Left renal pelvis (tissue), 4 donors: ENCODE measurements at places on chromosomes 6 and 20. TPM values are rescaled to one million over a fixed set of nuclear protein-coding genes. Genes with fewer than 3 reads are reported as not detected.

- no peak for DNase-seq
Observed at GRCh38 chr6:161130967-161131766, 139.6 kb downstream of the MAP3K4 start.

GRCh38 chr20:3133155-3133554, 26.5 kb downstream of the FASTKD5 start:
- no peak for DNase-seq

The ESR1 gene
- 0.66 TPM for polyA plus RNA-seq

The MLIP gene
- polyA plus RNA-seq = 0.72 TPM

DNA sequence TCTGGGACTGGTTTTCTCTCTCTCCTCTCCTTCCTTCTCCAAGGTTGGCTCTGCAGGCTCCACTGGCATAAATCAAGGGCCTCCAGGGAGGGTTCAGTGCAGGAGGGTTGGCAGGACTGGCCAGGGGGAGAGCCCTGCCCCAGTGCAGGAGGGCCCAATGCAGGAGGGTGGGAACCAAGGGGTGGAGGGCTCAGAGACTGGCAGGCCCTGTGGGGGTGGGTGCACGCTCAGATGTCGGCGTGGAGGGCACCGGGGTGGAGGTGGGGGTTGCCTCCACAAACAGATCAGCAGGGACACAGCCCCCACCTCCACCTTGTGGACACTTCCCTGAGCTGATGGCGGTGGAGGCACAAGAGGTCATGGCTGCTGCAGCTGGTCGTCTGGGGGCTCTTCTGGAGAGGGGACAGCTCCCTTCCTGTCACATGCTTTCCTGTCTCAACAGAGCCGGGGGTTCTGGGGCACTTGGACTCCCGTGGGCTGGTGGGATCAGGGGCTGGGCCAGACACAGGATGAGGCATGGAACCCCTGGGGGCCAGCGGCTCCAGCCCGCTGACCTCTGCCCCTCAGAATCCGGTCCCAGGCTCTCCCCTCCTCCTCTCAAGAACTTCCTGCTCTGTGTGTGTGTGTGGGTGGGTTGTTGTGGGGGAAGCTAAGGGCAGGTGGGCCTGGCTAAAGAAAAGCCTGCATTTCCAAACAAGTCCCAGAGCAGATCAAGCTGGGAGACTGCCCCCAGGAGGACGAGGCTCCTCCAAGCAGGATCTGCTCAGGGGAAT, 2.7 kb upstream of the ABHD16B start:
- DNase-seq = peak; percentile 76

DNA sequence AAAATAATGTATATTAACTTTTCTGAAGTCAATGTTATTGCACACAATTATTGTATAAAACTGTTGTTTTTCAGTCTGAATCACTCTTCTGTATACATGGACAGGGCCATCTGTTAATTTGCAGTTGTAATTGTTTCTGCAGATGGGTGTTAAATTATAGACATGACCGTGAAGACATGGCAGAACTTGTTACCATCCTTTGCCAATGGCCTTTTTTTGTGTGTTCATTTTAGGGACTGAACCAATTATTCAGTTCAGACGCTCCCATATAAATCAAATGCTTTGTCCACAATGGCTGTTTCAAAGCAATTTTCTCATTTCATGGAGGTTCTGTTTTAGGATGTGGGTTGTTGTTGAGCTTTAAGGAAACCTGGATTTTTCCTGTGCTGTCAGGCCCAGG, 533.7 kb downstream of the DOK5 start:
- no peak for DNase-seq

The SRSF12 gene
- 7.7 TPM for polyA plus RNA-seq

The SMIM28 gene
- polyA plus RNA-seq = not detected

DNA sequence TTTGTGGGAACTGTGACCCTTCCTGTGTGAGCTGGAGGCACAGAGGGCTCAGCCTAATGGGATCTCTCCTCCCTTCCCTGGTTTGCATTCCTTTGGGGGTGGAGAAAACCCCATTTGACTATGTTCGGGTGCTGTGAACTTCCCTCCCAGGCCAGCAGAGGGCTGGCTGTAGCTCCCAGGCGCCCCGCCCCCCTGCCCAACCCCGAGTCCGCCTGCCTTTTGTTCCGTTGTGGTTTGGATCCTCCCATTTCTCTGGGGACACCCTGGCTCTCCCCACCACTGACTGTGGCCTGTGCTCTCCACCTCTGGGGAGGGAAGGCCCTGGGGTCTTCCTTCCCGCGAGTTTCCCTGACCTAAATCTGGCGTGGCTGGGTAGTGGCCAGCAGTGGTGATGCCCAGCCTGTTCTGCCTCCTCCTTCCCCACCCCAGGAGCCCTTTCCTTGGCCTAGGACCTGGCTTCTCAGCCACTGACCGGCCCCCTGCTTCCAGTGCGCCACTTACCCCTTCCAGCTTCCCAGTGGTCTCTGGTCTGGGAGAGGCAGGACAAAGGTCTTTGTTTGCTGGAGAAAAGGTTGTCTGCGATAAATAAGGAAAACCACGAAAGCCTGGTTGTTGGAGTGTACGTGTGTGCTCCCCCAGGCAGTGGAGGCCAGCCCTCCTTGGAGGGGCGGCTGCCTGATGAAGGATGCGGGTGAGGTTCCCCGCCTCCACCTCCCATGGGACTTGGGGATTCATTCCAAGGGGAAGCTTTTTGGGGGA, 4.9 kb downstream of the VEGFA start:
- peak; percentile 60 for DNase-seq

GRCh38 chr6:128259730-128260685, 260.4 kb downstream of the PTPRK start:
- no peak for DNase-seq

The ETV7 gene
- polyA plus RNA-seq = not detected

- DNase-seq = no peak
Observed at GRCh38 chr6:36227379-36228228, 31.1 kb downstream of the BRPF3 start.

The KCNK15 gene
- polyA plus RNA-seq = 0.64 TPM

DNA sequence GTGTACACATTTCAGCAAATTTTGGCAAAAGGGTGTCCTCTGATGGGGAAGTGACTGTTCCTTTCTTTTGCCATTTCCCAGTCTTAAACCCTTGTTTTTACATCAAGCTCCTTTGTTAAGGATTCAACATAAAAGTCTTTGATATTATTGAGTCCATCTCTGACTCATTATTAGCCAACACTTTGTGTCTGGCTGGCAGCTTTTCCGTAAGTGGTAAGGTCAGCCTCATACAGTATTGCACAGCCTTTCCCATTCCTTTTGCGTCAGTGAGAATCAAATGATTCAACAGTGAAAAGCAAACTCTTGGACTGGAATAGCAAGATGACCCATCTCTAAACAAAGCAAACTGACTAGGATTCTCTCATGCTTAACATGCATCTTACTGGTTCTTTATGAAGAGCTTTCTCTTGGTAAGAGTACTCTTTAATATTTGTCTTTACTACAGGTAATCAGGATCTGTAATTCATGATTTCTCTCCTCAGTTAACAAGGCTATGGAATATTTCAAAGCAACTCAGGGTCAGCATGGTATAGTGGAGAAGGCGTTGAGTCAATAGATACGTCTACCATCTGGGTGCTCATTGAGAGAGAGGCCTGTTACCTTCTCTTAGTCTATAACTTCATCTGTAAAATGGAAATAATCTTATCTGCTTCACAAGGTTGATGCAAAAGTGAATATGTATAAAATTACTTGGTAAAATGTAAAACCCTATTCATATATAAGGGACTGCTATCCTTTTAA, 183.6 kb downstream of the PRL start:
- no peak for DNase-seq

DNA sequence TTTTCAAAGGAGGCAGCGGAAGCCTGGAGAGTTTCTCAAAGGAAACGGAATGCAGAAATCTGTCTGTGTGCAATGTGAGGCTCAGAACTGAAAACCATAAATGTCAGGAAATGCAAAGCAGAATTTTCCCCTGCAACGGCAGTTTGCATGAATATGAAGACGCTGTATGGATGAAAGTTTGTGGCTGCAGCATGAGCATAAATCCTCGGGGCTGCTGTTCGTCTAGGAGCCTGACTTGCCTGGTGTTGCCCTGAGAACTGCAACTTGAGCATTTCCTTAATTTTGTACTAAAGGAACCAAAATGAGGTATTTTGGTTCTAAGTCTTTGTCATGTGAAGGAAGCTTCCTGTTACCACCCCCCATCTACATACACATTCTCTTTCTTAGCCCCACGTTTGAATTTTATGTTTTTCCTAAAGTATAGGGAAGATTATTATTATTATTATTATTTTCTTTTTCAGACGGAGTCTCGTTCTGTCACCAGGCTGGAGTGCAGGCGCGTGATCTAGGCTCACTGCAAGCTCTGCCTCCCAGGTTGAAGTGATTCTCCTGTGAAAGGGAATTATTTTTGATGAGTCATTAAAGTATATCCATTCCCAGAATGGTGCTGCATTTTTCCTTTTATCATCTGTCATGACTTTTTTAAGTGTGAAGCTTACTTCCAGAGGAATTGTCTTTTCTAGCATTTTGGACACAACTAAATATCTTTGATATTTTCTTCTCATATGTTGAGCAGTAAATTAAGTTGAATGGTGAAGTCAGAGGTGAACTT, 33.1 kb downstream of the MTHFD1L start:
- DNase-seq = no peak

DNA sequence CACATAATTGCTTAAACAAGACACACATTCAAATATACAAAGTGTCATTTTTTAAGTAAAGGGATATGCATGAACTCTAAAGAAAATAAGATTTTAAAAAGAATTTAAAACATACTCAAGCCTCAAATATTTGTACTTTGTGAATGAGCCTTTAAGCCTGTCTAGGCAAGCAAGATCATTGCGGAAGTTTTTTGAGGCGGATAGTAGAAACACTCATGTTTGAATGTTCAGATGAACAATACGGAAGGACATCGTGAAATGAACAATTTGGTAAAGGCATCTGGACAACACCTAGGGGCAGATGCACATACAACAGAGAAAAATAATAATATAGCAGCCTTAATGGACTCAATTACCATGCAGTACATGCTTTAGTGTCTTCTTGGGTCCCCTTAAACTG, 928.9 kb downstream of the TFAP2A start:
- DNase-seq = no peak

GRCh38 chr6:68642977-68643376, 7.9 kb downstream of the ADGRB3 start:
- DNase-seq = no peak

The HLA-A gene
- polyA plus RNA-seq = 116 TPM

The TINAG gene
- 29.7 TPM for polyA plus RNA-seq

- DNase-seq = no peak
Observed at GRCh38 chr6:10686901-10687300, 7.5 kb downstream of the C6orf52 start.

The F13A1 gene
- 18.2 TPM for polyA plus RNA-seq

The SPDEF gene
- 0.15 TPM for polyA plus RNA-seq

DNA sequence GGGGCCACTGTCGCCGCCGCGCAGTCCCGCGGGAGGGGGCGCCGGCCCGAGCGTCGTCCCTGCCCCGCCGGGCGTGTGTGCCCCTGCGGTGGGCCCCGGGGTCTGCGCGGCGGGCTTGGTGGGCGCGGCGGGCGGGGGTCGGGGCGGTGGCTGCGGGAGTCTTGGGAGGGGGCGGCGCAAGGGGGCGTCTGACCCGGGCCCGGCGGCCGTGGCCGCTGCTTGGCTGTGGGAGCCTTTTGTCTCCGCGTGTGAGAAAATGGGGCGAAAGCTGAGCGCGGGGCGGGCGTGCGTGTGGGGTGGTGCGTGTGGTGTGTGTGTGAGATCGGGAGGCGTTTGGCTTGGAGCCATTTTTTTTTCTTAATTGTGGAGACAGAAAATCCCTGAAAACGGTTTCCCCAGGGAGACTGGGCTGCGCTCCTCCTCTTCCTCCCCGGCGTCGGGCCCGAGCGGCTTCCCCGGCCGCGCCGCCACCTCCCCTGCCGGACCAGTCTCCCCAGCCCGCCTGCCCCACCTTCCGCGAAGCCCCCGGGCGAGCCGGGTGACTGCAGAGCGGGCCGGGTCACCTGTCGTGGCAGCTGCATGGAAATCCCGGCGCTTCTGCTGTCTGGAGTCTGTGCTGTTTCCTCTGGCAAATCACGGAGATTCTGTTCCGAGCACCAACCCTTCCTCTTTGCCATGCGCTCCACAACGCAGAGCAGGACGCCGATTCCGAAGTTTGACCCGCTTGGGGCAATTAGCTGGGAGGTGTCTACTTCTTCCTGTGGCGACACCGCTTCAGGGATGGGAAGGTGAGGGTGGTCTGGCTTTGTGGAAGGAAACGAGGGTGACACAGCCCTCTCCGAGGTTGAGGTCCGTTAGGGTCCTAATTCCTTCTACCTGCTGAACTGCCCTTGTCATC, 64.4 kb downstream of the GTF2H5 start:
- DNase-seq = no peak

GRCh38 chr6:168145747-168146596, 67.0 kb upstream of the FRMD1 start:
- no peak for DNase-seq

DNA sequence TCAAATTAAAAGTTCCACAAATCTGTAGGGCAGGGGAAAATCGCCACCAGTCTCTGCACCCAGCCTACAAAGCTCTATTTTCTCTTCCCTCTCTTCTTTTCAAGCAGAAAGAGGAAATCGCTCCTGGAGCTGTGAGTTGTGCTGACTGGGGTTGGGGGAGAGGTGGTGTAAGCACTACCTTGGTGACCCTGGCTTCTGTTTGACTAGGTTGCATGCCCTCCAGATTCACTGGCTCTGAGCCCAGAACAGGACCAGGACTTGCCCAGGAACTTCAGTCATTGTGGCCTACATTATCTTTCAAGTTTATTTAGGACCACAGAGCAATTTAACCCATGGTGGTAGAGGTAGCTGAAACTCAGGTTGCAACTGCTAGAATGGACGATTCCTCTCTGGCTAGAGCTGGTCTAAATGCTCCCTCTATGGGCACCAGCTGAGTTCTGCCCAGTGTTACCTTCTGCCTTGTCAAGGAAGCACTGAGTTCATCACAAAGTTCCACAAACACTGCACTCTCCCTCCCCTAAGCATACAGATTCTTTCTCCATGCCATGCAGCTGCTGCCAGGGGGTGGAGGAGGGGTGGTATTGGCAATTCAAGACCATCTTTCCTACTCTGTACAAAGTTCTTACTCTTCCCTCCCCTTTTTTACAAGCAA, 122.0 kb upstream of the BMP5 start:
- DNase-seq = no peak

- DNase-seq = no peak
Observed at GRCh38 chr6:10310826-10311225, 104.0 kb downstream of the TFAP2A start.

DNA sequence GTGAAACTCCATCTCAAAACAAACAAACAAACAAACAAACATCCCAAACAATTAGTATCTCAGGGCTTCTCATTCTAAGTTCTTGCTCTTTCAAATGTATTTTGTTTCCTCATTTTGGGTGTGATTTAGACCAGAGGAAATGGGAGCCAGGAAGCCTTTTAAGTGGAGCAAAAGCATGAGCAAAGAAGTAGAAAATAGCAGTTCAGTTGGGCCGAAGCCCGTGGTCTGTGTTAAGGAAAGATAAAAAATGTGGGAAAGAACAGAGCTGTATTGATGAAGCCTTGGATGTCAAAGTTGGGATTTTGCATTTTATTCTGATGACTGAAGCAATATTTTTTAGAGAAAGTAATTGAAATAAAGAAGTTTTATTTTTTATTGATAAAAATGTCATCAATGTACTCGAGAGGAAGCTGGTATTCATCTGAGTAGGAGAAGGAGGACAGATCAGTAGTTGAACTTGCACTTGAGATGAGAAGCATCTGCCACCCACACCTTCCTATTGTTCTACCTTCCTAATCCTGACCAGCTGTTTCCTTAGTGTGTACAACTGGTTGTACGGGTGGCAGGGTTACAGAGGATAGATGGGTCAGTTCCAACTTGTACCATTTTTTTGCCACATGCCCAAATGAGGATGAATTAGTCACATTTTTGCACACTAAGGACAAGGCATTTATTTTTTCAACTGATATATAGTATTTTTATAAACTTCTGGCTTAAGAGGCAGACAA, 56.1 kb downstream of the KIAA0408 start:
- no peak for DNase-seq
